ENCODE measurements at places on chromosomes 6 and 20.

- DNase-seq: no peak
Measured at GRCh38 chr6:84243240-84243639, 15.8 kb upstream of the CEP162 start.

- no peak for DNase-seq
Measured at GRCh38 chr6:45746046-45746445, 269.6 kb downstream of the CLIC5 start.

GRCh38 chr20:60641879-60642447 lies 610.1 kb upstream of the CDH4 start:
- no peak for DNase-seq

DNA sequence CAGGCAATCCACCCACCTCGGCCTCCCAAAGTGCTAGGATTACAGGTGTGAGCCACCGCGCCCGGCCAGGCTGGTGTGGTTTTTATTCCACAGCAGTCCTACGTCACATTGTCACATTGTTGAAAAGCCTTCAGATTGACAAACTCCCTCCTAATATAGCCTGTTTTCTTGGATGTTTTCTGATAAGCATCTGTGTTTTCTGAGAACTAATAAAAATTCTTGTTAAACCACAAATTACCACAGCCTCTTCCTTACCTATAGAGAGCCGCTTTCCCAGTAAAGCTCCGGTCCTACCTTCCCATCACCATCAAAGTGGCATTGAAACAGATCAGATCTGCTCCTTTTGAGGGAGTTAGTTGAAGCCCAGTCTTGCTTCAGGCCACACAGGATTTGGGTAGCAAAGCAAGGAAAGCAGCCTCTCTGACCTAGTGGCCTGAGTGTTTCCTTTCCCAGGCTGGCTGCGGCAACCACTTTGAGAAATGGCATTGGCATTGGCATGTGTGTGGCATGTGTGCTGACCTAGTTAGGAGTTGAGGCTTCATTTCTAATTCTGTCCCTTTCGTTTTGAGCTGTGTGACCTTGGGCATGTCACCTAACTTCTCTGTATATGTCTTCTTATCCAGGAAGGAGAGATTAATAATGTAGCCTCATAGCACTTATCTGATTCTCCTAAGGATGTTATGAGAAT lies 1.7 kb upstream of the PKIG start:
- DNase-seq: no peak

- no peak for DNase-seq
Measured at GRCh38 chr20:45218636-45219035, 2.5 kb upstream of the SEMG2 start.

- peak; percentile 82 for DNase-seq
Measured at GRCh38 chr20:44217342-44218092, 6.9 kb upstream of the OSER1 start.

- DNase-seq: no peak
Measured at GRCh38 chr6:57324538-57324937, 7.1 kb downstream of the PRIM2 start.

GRCh38 chr6:151044465-151045441 lies 179.3 kb downstream of the MTHFD1L start:
- no peak for DNase-seq

DNA sequence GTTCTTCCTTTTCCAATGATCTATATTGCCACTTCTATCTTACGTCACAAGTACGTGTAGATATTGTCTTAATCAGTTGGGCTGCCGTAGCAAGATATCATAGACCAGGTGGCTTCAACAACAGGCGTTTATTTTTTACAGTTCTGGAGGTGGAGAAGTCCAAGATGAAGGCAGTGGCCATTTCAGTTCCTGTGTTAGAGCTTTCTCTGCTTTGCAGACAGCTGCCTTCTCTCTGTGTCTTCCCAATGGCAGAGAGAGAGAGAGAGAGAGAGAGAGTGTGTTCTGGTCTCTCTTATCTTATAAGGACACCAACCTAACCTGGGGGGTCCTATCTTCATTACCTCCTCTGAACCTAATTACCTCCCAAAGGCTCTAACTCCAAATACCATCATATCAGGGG lies 8.3 kb downstream of the HSF2 start:
- DNase-seq: no peak

GRCh38 chr6:45654673-45655072 lies 276.9 kb upstream of the SUPT3H start:
- no peak for DNase-seq

DNA sequence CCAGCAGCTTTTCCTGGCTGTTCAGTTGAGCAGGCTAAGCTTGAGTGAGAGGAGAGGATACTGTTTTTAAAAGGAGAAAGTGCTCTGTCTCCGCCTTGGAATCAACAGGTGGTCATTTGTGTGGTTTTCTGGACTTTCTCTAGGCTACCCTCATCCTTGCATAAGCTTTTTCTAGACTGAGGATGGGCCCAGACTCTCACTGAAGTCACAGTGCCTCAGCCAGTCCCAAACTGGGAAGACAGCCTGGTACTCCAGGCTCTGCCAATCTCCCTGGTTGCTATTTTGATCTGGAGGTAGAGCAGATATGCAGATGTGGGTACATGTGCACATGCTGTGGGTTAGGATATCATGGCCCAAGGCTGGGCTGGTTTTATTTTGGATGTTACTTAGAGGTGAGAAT lies 7.0 kb downstream of the SCUBE3 start:
- DNase-seq: no peak

- no peak for DNase-seq
Measured at GRCh38 chr6:121086876-121087275, 247.4 kb downstream of the TBC1D32 start.

DNA sequence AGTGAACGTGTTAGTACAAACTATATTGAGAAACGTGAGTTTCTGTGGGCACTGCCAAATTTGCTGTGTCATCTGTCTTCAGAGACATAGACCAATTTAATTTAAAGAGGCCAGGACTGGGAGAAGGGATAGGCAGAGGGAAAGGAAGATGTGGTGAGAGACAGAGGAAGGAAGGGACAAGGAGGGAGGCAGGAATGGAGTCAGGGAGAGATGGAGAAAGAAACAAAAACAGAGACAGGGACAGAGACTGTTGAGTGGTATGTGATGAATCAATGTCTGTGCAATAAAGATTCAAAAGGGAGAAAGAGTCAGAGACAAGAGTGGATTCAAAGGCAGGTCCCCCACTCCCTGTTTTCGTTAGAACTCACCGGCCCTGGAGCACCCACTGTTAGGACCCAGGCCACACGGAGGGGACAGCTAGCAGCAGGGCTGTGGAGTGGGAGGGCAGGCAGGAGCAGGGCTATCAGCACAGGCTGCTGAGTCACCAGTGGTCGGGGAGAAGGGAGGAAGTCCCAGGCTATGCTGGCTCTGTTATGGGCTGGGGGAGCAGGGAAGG lies 51.6 kb upstream of the CHD6 start:
- peak; percentile 42 for DNase-seq

GRCh38 chr20:16626849-16627248 lies 53.6 kb upstream of the KIF16B start:
- no peak for DNase-seq

Data from H9 (cell line).